ENCODE measurements at places on chromosomes 4 and X. TPM values are rescaled to one million over a fixed set of nuclear protein-coding genes. Genes with fewer than 3 reads are reported as not detected.

- no peak for DNase-seq
Measured at GRCh38 chrX:70439016-70439415, 5.6 kb upstream of the DLG3 start.

GRCh38 chr4:1241466-1241935 is 7.4 kb downstream of the CTBP1 start:
- no peak for DNase-seq

GRCh38 chr4:81814987-81815541 is 343.4 kb upstream of the RASGEF1B start:
- no peak for DNase-seq

DNA sequence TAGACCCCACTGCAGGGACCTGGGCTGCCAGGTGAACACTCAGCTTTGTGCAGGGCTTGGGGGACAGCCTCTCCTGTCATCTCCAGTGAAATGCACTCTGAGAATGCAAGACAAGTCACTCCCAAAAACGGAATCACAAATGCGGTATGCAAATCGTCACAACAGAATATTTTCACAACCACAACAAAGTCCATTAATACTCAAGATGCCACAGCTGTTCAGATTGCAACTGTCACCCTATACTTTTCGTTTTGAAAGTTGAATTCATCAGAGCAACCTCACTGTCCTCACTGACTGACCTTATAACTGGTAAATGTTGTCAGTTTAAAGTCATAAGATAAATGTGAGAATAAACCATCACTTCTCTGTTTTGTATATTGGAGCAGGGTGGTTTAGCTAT is 16.6 kb downstream of the JAKMIP1 start:
- DNase-seq: no peak

DNA sequence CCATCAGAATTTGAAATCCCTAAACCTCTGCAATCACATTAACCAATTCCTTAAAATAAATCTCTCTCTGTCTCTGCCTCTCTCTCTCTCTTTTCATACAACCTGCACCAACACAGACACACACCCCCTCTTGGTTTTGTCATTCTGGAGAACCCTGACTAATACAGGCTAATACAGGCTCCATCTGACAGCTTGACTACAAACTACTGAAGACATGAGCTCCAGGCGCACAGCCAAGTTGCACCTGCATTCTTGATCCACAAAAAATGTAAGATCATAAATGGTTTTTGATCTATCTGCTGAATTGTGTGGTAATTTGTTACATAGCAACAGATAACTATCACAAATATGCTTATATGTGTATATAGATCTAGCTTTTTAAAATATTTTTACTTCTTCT is 2414.2 kb downstream of the PCDH7 start:
- DNase-seq: no peak

DNA sequence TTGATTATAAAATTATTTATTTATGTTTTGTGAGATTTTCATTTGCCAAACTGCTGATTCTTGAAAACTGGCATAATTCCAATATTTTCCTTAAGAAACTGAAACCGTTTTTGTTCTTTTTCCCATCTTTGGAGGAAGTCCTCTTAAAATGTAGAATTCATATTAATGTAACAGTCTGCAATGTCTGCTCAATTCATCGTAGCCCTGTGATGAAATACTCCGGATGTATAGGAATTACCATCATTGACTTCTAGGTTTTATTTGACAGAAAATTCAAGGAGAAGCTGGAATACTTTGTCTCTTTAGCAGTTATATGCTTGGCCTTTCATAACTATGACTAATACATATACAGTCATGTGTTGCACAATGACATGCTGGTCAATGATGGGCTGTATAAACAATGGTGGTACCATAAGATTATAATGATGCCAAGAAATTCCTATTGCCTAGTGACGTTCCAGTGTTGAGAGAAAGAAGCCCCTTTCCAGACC is 185.0 kb upstream of the GPRIN3 start:
- DNase-seq: peak; percentile 86

DNA sequence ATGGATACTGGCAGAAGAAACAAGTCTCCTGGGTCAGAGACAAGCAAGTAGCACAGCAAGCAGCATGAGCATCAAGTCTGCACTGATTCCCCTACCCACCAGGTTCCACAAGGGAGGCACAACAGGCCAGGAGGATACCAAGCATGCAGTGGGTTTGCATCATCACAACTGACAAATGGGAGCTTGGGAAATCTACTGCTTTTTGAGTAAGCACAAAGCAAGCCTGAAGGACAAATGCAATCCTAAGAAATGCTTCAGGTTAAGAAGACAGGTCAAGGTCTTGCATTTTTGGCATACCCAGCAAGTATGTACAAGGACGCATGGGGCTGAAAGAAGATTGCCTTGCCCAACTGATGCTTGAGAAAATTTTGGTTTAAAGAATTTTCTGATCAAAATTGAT is 279.6 kb downstream of the PDGFC start:
- DNase-seq: no peak

GRCh38 chr4:110793890-110794554 is 171.1 kb upstream of the PITX2 start:
- DNase-seq: no peak

GRCh38 chrX:75276666-75277065 is 2.8 kb downstream of the UPRT start:
- no peak for DNase-seq

DNA sequence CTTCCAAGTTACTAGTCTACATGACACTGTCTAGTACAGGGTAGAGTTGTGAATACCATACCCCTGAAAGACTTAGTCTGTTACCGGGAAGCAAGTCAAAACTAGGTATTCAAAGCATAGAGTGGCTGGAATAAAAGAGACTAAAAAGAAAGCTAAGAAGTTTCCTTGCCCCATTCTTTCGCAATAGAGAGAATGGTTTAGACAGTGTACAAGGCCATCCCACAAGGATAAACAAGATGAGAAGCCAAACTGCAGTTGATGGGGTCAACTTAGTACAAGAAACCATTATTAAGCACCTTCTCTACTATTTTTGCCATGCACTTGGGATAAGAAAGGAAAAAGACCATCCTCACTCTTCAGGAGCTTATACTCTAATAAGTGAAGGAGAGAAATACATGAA is 30.3 kb downstream of the AMMECR1 start:
- no peak for DNase-seq

- peak; percentile 86 for DNase-seq
Measured at GRCh38 chrX:48802089-48802904, 430 bp downstream of the HDAC6 start.

DNA sequence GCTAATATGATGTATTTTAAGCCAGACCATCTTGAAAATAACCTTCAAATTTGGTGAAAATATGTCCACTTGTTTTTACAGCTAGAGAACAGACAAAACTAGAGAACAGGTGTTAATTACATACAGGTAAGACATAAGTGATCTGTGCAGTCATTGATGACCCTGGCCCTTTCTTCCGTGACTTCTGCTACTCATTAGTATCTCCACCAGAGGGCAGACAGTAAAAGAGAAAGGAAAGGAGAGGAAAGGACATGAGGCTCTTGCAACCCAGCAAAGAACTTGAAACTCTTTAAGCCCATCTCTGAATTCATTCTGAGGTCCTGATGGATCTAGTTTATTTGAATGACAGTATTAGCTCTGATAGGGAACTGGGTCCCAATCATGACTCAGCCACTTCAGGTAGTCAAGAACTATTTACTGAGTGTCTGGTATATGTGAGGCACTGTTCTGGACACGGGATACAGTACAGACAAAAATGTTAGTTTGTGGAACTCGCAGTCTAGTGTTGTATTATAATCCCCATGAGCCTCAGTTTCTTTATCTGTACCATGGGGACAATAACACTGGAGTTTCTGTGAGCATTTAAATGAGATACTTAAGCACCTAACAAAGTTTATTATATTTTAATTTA is 121.0 kb upstream of the TEX13D start:
- peak; percentile 41 for DNase-seq

DNA sequence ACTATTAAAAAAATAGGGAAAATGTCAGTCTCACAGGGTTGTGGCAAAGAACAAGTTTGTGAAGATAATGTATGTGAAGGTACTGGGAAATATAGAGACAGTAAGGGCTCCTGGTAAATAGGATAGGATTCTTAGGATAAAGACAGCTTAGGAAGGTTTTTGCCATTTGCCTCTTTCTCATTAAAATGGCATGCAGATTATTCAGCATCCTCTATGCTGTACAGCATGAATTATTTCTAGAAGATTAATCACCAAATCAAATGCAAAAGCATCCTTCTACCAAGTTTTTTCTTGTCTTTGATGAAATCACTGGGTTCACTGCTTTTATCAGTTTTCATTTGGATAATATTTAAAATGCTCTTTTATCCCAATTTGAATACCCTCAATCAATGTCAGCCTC is 142.8 kb downstream of the NDST3 start:
- DNase-seq: no peak

GRCh38 chr4:40583850-40584439 is 45.7 kb downstream of the RBM47 start:
- no peak for DNase-seq

DNA sequence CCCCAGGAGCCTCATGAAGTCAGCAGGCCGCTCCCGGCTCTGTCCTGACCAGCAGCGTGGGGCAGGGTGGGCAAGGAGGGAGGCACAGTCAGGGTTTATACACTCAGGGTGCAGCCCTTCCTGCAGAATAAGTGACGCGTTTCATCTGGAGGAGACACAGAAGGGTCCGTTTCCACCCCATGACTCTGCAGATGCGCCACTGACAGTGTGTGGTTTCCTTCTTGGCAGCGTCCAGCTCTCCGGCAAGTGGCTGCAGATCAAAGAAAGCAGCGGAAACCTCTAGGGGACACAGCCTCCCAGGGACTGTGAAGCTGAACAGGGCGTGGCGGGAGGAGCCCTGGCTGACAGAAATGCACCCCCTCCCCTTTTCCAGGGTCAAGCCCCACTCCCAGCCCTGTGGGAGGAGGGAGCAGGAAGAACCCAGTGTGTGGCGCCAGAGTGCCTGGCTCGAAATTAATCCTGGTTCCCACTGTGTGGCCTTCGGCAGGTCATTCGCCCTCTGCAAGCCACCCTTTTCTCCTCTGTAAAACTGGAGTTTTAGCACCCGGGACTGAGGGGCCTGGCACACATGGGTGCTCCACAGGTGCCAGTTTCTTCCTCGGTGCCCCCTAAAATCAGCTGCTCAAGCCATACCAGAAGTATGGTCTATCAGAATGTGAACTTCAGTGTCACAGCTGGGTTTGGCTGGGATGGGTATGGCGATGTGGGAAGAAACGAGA is 17.3 kb upstream of the TBC1D14 start:
- DNase-seq: no peak

DNA sequence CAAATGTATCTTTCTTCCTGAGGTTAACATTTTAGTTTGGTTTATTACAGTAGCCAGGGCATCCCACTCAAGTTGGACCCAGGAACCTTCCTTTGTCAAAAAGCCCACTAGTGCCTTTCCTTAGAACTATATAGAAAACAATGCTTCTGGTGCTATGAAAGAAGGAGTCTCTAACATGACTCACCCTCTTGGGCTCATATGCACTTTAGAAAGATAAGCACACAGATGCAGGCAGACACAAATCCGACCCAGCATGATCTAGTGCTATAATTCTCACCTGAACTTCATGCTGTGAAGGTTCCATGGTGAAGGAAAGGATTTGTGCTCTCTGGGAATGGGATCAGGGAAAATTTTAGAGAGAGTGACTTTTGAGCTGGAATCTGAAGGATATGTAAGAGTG is 289.4 kb downstream of the ANKRD50 start:
- no peak for DNase-seq

DNA sequence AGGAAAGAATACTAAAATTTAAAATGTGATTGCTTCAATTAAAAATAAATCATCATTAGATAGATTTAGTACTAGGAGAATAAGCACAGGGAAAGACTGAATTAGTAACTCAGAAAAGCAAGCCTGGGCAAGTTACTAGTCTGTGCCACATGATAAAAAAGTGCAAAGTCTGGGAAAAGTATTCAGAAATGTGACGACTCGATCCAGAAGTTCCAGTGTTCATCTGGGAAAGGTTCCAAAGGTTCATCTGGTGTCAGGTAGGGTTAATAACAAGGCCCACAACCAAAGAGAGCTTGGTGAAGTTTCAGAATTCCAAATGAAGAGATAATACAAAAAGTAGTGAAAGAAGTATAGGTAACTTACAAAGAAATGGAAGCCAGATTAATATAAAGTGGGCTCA is 78.3 kb upstream of the ARSJ start:
- no peak for DNase-seq

DNA sequence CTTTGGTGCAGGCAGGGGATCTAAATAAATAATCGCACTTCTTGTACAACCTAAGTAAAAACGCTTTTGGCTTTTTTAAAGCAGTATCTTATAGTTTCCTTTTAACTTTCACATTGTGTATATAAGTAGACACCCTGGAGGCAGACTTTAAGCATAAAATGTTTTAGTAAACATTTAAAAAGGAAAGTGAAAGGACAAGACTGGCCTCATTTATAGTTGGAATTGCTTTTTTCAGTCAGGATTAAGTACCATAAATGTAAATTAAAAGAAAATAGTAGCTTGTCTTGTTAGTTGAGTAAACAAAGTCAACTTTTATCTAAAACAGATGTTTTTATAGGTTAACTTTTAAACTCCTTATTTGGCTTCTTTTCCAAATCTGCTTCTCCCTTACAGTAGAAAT is 39.7 kb downstream of the PTPN13 start:
- no peak for DNase-seq

GRCh38 chr4:9988363-9988749 is 32.9 kb downstream of the SLC2A9 start:
- no peak for DNase-seq

DNA sequence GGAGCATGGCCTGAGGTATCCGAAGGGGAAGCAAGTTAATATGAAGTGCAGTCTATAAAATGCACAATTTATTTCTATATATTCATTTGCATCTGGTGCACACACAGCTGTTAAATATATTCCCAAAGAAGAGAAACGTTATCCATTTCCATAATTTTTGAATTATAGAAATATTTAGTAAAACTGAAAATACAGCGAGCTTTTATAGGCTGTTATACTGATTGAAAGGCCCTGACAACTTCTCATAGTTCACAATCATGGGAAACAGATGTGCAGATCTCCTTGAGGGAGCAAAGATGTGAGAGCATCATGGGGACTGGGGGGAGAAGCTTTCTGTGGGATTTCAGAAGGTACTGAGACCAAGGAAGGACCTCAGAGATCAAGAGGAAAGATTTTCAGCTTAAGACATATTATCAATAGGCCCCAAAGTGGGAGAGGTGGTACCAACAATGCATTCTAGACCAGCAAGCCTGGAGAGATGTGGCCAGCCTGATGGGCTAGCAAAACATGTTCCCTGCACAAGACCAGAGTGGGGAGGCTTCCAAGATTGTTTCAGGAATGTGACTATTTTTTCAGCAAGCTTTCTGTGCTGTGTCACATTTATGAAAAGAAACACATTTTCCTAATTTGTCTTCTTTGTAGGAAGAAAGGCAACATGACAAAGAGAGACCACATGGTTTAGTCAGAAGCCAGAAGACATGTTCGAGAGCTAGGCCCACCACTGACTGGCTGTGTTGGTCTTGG is 256.0 kb upstream of the SFRP2 start:
- DNase-seq: no peak

GRCh38 chrX:124209792-124210576 is 122.5 kb upstream of the TEX13D start:
- DNase-seq: no peak

GRCh38 chr4:55183926-55184599 is 58.7 kb upstream of the KDR start:
- no peak for DNase-seq

Gene CASK
- total RNA-seq: 24.1 TPM

Gene SLC38A5
- 43.8 TPM for total RNA-seq

Gene MTMR8
- 2.0 TPM for total RNA-seq

Gene SYTL4
- 7.4 TPM for total RNA-seq

Gene RPS3A
- total RNA-seq: 3,011 TPM

Gene NLGN4X
- not detected for total RNA-seq

Gene CXCL1
- 527 TPM for total RNA-seq

Gene FDCSP
- not detected for total RNA-seq

Gene GSPT2
- total RNA-seq: 11.6 TPM

Gene AKAP14
- total RNA-seq: not detected

Gene CFAP299
- total RNA-seq: not detected

Data from NCI-H460 (cell line).